ENCODE measurements at places on chromosomes 7 and 10.

GRCh38 chr7:157898802-157899505, 562.1 kb downstream of the DNAJB6 start:
- no peak for DNase-seq

DNA sequence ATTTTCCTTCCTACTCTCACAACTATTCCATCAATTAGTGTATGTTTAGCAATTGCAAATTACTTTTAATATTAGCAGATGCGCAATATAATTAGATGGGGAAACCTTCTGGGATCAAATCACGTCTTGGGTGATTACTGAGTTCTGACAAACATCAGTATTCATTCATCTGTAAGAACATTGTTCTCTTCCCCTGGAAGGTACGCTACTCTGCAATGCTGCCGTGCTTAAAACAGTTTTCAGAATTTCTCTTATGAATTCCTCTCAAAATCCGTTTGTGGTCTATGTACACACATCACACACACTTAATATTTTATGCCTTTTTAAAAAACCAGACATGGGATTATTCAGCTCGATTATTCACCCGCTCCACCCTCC, 237.5 kb upstream of the NEBL start:
- no peak for DNase-seq

GRCh38 chr10:32055478-32056135, 618 bp downstream of the KIF5B start:
- DNase-seq, result peak; percentile 64

- no peak for DNase-seq
Measured at GRCh38 chr7:11934796-11935195, 102.8 kb upstream of the THSD7A start.

DNA sequence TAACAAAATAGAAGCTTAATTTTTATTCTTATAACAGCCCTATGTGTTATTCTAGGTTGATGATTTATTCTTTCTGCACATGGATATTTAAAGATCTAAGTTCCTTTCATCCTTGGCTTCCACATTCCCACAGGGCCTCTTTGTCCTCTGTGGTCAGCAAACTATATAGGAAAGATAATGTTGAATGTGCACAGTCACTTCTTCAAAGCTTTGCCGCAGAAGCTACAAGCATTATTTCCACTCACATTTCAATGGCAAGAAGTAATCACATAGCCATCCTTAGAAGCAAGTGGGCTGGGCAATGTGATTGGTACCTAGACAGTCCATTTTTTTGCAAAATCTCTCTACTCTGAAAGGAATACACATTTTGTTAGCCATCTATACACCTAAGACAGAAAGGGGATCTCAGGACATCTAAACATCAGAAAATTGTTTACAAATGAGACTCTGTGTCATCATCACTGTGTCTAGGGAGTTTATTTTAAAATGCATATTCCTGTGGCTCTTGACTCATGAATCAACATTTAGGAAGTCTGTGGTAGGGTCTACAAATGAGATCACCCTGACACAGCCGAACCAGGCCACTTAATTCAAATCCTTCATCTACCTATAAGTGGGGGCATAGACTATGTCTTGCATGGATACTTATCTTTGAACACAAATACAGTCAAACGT, 1060.5 kb downstream of the XPNPEP1 start:
- no peak for DNase-seq

GRCh38 chr10:53690524-53691240, 918.1 kb upstream of the MBL2 start:
- peak; percentile 9 for DNase-seq

- DNase-seq, result no peak
Measured at GRCh38 chr10:27041196-27041595, 59.1 kb downstream of the ANKRD26 start.

DNA sequence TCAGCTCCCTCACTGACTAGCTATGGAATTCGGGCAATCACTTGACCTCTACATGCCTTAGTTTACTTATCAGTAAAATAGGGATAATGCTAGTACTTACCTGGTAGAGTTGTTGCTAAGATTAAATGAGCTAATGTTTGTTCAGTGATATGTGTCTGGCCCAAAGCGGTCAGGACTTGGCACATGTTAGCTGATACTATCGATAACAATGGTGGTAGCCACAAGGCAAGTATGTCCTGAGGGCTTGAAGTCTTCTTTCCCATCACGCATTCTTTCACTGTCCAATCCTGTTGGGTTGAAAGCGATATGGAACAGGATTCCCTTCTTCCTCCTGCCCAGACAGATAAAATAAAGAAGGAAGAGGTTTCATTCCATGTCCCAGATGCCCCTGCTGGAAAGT, 25.5 kb upstream of the MXI1 start:
- no peak for DNase-seq

DNA sequence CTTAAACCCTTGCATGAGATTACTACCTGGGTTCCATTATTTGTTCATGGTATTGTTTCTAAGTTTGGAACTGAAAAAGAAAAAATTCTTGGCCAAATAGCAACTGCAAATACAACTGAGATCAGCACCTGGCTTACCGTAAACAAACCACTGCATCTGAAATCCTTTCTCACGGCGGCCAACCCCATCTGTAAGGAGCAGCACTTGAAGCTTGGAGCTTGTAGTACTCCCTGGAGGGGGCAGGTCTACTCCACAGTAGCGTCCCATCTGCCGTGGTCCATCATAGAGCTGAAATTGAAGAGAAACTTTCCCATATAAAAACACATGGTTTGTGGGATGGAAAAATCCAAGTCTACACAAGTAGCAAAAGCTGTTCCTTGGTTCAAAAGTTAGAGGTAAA, 109.9 kb downstream of the CUBN start:
- no peak for DNase-seq

GRCh38 chr7:134473861-134474291, 15.0 kb upstream of the AKR1B1 start:
- no peak for DNase-seq

DNA sequence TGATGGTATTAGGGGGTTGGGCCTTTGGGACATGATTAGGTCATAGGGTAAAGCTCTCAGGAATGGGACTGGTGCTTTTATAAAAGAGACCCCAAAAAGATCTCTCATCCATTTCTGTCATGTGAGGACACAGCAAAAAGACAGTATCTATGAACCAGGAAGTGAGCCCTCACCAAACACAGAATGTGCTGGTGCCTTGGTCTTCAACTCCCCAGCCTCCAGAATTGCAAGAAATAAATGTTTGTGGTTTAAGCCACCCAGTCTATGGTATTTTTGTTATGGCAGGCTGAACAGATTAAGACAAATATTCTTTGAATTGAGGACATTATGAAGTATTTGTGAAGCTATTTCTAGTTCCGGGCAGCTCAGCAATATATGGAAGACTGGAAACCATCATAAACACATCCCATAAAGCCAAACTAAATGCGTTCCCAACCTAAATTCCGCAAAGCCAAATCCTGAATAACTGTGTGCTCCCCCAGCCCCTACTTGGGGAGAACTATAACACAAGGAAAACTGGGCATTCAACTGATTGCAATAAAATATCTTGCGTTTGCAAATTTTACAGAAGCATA, 153.7 kb downstream of the GALNT17 start:
- DNase-seq, result no peak

DNA sequence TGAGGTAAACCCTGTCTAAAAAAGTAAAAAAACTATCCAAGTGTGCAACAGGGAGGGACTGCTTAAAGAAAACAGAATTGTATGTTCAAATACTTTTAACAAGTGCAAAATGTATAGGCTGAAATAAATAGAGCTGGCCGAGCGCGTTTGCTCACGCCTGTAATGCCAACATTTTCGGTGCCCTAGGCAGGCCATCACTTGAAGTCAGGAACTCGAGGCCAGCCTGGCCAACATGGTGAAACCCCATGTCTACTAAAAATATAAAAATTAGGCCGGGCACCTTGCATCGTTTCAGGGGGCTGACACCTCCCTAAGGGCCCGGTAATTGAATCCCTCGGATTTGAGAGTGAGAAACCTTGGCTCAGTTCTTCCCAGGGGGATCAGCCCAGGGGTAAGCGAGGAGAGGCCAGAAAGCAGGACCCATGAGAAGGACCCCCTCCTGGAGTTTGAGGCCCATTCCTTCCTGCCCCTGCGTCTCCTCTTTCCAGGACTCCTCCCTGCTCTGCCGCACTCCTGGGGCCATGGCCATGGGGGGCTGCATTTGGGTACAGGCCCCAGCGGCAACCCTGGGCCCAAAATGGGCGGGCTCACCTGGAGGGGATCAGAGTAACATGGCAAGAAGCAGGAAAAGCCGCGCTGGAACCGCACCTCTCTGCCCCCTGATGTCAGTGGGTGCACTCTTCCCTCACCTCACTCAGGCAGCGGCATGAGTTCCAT, 75.5 kb upstream of the TMEM248 start:
- DNase-seq, result peak; percentile 28

- peak; percentile 85 for DNase-seq
Measured at GRCh38 chr7:20141666-20142065, 75.5 kb downstream of the MACC1 start.

GRCh38 chr10:132688580-132689420, 97.1 kb downstream of the NKX6-2 start:
- DNase-seq, result no peak

DNA sequence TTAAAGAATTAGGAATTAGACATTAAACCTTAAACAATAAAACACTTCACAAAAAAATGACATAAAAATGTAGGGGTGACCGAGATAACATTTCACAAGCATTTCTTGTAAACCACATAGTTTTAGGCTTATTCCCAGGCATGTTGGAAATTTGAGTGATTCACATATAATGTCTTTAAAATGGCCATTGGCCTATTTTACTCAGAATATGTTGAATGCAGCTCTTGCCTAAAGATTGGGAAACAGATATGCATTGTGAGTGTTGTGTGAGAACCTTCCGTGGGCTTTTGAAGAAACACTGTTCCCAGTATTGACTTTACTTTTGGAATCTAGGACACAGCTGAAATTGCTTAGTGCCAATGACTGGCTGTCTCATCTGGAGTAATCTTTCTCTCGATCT, 79.6 kb downstream of the ARL5B start:
- DNase-seq, result no peak

DNA sequence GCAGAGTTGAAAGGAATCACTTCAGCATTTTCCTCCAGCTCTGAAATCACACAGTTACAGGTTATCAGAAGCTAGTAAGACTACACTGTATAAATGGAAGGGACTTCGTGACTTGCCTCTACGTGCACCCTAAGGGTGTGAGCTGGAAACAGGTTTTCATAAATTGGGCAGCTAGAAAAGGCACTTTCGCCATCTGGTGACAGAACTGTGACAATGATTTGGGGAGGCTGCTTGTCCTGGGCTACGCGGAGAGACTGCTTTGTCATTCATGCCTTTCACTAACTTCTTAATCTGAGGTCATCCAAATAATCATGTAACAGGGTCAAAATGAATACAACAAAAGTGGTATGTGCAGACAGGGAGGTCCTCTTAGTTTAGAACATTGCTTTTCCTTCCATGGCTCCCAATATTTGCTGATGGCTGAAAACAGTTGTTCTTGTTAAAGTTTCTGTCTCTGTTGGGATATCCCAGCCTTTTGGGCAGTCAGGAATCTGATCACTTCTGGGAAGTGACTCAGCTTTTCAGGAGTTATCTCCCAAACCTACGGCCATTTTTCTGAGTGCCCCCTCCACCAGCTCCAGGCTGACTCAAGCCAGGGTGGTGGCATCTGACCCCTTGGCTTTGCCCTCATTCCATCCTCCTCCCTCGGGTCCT, 17.8 kb downstream of the VWC2 start:
- DNase-seq, result peak; percentile 67

GRCh38 chr10:26859241-26860101, 1.3 kb downstream of the ABI1 start:
- no peak for DNase-seq

GRCh38 chr7:50022451-50022850, 70.6 kb downstream of the ZPBP start:
- DNase-seq, result no peak

GRCh38 chr7:22969010-22969431, 44.9 kb downstream of the HYCC1 start:
- DNase-seq, result no peak

DNA sequence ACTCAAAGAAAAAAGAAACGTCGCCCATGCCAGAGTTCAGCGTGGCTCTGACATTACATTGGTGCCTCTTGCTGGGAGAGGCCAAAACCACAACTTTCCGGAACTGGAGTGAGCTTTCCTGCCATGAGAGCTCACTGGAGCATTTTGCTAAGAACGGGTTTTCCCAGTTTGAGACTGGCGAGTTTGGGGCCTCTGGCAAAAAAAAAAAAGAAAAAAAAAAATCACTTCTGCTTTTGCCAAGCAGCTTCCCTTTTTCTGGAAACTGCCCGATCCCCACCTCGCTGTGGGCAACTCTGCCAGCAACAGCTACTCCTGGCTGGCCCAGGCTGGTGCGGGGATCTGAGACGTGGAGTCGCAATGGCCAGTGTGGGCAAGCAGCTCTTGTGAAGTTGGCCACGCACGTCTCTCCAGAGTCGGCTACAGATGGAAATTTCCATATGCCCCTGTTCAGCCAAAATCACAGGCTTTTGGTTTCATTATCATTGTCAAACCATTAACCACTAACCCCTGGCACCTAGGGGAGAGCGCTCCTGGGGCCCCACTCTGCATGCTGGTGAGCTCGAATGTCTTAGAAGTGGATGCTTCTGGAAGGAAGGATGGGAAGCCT, 25.7 kb downstream of the PRKAG2 start:
- DNase-seq, result peak; percentile 88

GRCh38 chr10:49164559-49165188, 23.5 kb downstream of the TMEM273 start:
- peak; percentile 78 for DNase-seq

- no peak for DNase-seq
Measured at GRCh38 chr10:3893901-3894563, 109.0 kb upstream of the KLF6 start.

- DNase-seq, result no peak
Measured at GRCh38 chr10:2130705-2131305, 393.5 kb upstream of the ADARB2 start.

DNA sequence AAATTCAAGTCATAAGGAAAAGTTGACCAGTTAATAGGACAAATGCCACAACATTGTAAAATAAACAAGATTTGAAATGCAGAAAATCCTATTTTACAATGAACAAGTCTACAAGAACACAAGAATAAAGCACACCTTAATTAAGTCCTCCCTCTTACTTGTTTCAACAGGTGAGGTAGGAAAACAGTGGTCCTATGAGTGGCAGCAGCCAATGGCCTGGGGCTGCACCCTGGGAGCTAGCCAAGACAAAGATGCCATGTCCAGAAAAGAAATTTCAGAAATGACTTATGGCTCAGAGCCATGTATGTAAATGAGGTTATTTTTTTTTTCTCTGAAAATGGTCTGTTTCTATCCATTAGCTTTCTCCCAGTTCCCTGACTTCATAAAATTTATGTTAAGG, 14.3 kb downstream of the KLLN start:
- no peak for DNase-seq
